Cardiac septum (tissue), 1 donor: ENCODE measurements at places on chromosomes 7 and 10. TPM values are rescaled to one million over a fixed set of nuclear protein-coding genes. Genes with fewer than 3 reads are reported as not detected.

DNA sequence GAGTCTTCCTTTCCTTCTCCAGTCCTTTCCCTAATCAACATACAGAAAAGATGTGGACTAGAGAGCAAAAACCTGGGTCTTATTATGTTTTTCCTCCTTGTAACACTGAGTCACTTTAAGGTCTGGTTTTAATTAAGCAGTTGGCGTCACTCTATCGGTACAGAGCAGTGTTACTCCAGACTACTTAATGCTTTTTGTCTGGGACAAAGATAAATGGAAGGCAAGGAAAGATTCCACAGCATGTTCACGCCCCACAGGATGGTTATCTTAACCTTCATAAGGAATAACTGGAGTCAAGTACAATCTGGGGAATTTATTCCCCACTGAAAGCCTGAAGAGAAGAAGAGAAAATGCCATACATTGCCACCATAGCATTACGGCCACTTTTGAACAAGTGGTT, 145.7 kb downstream of the ELAPOR2 start:
- no peak for DNase-seq

DNA sequence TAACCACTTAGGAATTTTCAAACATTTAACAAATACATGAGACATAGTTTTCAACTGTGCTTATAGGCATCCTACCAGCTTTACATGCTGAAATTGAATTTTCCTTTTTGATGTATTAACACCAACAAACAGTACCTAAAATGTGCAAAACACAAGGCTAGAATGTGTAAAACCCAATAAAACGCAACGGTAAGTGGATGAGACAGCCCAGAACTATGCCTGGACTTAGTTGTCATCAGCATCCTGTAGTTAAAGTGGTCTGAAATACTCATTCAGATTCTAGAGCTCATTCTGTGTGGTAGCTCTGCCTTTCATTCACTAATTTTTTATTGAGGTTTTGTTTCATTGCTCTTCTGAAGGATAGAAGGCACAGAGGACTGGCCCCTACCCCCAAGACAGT, 137.1 kb downstream of the BMPER start:
- DNase-seq, result no peak

DNA sequence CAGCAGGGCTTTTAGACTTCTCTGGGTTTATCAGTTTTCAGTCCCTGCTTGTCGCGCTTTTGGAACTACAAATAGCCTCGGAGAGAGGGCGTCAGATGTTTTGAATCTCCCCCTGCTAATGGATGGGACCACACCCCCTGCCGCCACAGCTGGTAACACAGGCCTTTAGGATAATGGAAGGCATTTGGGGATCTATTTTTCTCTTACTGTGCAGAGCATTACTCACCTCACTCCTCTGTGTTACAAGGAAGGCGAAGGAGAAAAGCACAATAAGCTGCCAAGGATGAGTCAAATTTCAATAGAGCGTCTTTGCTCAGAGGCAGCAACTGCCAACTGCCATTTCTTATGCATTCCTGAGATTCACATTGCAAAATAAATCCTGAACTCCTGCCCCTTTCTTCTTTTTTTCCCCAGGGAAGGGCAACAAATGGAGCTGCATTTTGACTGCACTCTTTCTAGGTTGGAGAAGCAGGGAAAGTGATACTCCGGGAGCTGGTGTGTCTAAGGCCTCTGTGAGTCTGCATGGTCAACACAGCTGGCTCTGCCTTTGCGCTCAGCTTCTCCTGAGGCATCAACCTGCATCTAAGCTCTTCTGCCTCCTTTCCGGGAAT, 31.5 kb upstream of the SMNDC1 start:
- no peak for DNase-seq

- DNase-seq, result no peak
Observed at GRCh38 chr7:86668315-86668714, 24.6 kb downstream of the GRM3 start.

DNA sequence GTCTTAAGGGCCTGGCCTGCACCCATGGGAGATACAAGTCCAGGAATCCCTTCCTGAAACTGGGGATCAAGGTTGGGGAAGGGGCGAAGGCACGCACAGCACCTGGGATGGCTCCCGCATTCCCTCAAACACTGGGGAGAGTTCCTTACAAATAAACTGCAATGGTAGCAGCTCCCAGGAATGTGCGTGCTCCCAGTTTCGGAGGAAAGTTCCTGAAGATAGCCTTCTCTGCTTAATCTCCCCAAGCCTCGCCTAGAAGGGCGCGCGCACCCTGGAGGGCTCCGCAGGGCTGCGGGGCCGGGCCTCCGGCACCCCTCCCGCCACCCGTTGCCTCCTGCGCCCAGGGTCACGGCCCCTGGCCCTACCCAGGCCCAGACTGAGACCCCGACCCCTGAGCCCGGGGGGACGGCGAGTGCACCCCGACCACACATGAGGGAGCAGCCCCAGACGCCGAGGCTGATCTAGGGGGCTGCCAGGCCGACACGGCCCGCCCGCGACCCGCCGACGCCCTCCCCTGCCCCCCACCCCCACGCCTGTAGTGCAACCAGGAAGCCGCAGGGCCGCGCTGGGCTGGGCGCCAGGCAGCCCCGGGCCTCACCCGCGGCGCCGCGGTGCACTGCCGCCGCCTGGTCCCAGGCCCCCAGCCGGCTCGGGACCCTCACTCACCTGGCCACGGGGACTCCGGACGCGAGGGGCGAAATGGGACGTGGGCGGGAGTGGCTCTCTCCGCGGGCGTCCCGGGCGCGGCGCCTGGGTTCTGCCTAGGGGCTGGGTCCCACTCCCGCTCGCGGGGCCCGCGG, 460 bp downstream of the ANXA11 start:
- no peak for DNase-seq

- DNase-seq, result peak; percentile 78
Observed at GRCh38 chr7:140506788-140507464, 27.6 kb upstream of the MKRN1 start.

DNA sequence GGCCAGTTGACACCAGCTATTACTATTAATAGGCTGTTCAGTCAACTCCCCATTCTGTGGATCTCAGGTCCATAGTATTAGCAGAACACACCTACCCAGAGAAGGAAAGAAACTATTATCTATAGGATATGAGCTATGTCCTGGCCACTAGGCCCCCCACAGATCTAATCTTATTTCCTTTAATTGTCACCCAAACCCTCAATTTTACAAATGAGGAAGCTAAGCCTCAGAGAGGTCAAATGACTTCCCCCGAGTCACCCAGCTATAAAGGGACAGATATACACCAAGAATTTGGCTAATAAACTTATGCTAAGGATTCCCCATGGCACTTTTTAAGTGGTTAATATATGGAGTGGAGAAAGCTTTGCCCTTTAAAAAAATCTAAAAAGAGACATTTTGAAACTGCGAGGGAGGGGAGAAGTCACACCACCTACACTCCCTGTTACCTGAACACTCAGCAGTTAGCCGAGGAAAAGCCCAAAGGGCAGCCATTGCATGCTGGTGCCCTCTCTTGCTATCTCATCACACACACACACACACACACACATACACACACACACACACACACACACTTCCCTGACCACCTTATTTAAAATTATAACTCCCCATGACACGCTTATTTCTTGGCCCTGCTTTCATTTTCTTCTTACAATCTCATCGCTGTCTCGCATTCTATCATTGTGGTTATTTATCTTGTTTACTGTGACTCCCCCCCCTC, 157.0 kb upstream of the ADO start:
- DNase-seq, result no peak

The ABCB1 gene
- 5.0 TPM for total RNA-seq

GRCh38 chr7:103076764-103077163, 1.8 kb downstream of the ARMC10 start:
- no peak for DNase-seq

DNA sequence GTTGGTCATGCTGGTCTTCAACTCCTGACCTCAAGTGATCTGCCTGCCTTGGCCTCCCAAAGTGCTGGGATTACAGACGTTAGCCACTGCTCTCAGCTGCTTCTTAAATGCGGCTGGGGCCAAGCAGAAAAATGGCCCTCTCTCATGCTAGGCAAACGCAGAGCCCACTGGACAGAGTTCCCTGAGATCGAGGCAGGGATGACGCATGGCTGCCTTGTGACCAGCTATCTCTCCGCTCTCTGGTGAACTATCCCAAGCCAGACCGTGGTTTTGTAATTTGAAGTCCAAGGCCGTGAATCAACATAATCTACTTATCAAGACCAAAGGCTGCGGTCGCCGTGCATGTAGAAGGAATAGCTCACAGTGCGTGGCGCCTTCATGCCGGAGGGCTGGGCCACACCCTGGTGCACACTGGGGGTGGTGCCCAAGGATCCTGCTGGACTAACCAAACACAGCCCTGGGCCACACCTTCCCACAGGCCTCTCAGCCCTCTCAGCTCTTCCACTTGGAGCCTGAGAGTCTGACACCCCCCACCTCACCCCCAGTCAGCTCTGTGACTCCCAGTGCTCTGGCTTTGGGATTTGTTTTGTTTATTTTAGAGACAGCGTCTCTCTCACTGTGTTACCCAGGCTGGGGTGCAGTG, 88.1 kb upstream of the CUX1 start:
- no peak for DNase-seq

GRCh38 chr10:36254199-36254598, 612.1 kb upstream of the FZD8 start:
- no peak for DNase-seq

GRCh38 chr7:76267894-76268183, 34.6 kb upstream of the HSPB1 start:
- no peak for DNase-seq

DNA sequence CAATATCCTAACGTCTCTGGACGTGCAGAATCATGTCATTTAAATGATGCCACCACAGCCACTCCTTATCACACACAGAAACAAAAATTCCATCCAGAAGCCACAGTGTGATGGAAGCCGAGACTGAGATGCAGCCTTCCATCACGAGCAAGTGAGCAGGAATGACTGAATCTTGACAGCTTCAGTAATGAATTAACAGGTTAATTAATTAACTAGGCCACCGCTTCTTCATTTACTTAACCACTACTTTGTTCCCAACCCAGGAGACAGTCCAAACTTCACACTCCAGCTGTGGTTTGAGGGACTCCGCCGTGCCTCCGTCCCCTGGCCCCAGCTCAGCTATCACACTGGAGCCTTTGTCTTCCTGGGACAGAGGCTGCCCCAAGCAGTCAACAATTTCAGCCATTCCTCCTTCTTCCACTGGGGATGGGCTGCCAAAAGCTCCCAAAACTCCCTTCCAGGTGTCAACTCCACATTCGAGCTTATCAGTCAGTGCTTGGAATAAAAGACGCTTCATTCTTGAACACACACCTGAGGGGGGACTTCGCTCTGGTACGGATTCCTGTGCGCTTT, 65.9 kb downstream of the FGFR2 start:
- no peak for DNase-seq

- DNase-seq, result no peak
Observed at GRCh38 chr10:85901599-85901998, 465.0 kb downstream of the GRID1 start.

The NPTX2 gene
- total RNA-seq, result 0.43 TPM

The IRF5 gene
- 1.6 TPM for total RNA-seq

- DNase-seq, result peak; percentile 70
Observed at GRCh38 chr10:122249303-122249850, 21.7 kb upstream of the BTBD16 start.

The RASA4 gene
- total RNA-seq, result 40.9 TPM

GRCh38 chr7:149690688-149691446, 82.5 kb downstream of the ZNF467 start:
- no peak for DNase-seq
